ENCODE measurements at places on chromosomes 5 and 9. TPM values are rescaled to one million over a fixed set of nuclear protein-coding genes. Genes with fewer than 3 reads are reported as not detected.
A peak's percentile ranks its signal among the peaks of the same experiment; 100 is the strongest.

The MELK gene
- 4.9 TPM for total RNA-seq

DNA sequence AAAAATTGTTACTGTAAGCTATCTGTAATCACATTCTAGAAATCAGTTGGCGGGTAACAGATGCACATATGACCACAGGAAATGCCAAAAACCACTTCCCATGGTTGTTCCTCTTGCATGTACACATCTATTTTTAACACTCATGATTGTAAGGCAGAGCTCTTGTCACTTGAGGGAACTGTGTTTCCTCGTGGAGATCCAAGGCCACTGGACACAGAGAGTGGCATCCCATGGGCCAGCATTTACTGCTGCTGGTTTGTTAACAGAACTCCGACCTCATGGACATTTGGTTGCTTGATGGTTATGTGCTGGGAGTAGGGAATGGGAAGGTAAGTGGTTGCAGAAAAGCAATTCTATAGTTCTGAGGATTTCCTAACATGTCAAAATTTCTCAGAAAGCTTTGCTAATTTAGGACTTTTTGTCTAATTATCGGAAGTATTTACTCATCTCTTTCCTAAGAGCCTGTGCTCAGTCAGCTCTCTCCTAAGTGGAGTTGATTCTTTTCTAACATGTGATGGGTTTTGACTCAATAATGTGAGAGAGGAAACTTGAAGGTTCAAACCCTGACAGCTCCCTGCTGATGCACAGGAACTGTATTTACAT, 202.0 kb upstream of the NR3C1 start:
- H3K4me1 ChIP-seq, result no peaks in the 10 kb centered on the region
- no peak for DNase-seq
- H3K4me3 ChIP-seq, result no peak overlapping the region
- no peaks in the 10 kb centered on the region for H3K27me3 ChIP-seq
- peak overlapping the region; percentile 75 for H3K27ac ChIP-seq

GRCh38 chr5:56185768-56186311, 47.3 kb downstream of the ANKRD55 start:
- no peak overlapping the region for H3K4me3 ChIP-seq
- no peak for DNase-seq
- H3K4me1 ChIP-seq, result peaks cover 18% of the 10 kb centered on the region
- H3K36me3 ChIP-seq, result no peaks in the 10 kb centered on the region
- H3K27ac ChIP-seq, result no peak overlapping the region

- no peak overlapping the region for H3K27ac ChIP-seq
- no peaks in the 10 kb centered on the region for H3K4me1 ChIP-seq
- H3K4me3 ChIP-seq, result no peak overlapping the region
- peaks cover 12% of the 10 kb centered on the region for H3K36me3 ChIP-seq
These were observed 28.9 kb downstream of the MAN2A1 start for GRCh38 chr5:109718632-109719031.

DNA sequence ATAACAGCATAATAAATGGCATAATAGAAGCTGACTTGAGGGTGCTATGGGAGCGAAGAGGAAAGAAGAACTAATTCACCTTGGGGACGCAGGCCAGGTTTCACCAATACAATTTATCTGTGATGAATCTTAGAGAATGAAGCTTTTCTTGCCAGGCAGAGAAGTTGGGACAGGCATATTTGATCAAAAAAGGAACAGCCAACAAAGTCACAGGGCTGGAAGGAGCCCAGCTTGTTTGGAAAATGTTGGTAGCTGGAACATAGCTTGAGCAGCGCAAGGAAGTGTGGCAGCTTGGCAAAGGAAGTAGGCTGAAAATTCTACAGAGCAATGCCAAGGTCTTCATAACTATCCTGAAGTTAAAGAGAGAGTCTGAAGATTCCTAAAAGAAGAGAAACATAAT, 181.5 kb upstream of the OR13F1 start:
- no peaks in the 10 kb centered on the region for H3K27me3 ChIP-seq
- H3K27ac ChIP-seq, result no peak overlapping the region
- no peak overlapping the region for H3K4me3 ChIP-seq
- no peak for DNase-seq

GRCh38 chr5:9249231-9249630, 296.6 kb downstream of the SEMA5A start:
- no peaks in the 10 kb centered on the region for H3K4me1 ChIP-seq
- H3K36me3 ChIP-seq, result no peaks in the 10 kb centered on the region
- H3K4me3 ChIP-seq, result no peak overlapping the region
- no peaks in the 10 kb centered on the region for H3K27me3 ChIP-seq
- no peak overlapping the region for H3K27ac ChIP-seq
- no peak for DNase-seq

DNA sequence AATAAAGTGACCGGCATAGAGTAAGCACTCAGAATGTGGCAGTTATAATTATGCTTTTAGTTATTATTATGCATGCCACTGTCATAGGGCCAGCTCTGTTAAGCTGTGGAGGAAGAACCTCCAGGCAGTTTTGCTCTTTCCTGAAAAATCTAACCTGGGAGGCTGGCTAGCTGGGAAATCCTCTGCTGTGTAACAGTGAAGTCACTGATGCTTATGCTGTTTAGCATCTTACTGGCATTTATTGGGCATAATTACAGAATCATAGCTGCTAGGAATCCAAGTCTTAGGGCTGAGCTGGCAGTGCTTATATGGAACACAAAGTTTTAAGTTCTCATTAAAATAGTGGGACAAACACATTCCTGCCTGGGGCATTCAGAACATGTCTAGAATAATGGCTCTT, 5.5 kb upstream of the GSN start:
- DNase-seq, result no peak
- no peak overlapping the region for H3K27ac ChIP-seq
- H3K4me3 ChIP-seq, result no peak overlapping the region
- H3K36me3 ChIP-seq, result no peaks in the 10 kb centered on the region

- peak; percentile 65 for DNase-seq
- no peaks in the 10 kb centered on the region for H3K36me3 ChIP-seq
- peaks cover 8% of the 10 kb centered on the region for H3K27me3 ChIP-seq
- no peaks in the 10 kb centered on the region for H3K4me1 ChIP-seq
These were observed 158.6 kb upstream of the PPP1R26 start for GRCh38 chr9:135320943-135321342.

DNA sequence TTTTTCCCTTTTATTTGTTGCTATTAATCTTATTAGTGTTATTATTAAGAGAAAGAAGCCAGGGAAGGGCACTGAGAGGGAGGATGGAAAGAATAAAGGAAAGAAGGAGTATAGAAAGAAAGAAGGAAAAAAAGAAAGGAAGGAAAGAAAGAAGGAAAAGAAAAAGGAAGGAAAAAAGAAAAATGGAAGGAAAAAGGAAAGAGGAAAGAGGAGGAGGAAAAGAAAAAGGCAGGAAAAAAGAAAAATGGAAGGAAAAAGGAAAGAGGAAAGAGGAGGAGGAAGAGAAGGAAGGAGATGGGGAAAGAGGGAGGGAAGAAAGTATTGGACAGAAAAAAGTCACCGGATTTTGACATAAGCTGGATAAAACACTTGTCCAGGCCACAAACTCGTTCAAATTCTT, 47.8 kb downstream of the ANXA1 start:
- peaks cover 4% of the 10 kb centered on the region for H3K27me3 ChIP-seq
- no peaks in the 10 kb centered on the region for H3K36me3 ChIP-seq
- no peak for DNase-seq
- H3K4me1 ChIP-seq, result peaks cover 4% of the 10 kb centered on the region
- H3K4me3 ChIP-seq, result no peak overlapping the region

- H3K4me1 ChIP-seq, result peaks cover 19% of the 10 kb centered on the region
- H3K27me3 ChIP-seq, result peaks cover 26% of the 10 kb centered on the region
- H3K36me3 ChIP-seq, result no peaks in the 10 kb centered on the region
- H3K4me3 ChIP-seq, result no peak overlapping the region
- H3K27ac ChIP-seq, result no peak overlapping the region
- no peak for DNase-seq
These were observed 5.0 kb upstream of the GPRIN1 start for GRCh38 chr5:176614805-176615478.

DNA sequence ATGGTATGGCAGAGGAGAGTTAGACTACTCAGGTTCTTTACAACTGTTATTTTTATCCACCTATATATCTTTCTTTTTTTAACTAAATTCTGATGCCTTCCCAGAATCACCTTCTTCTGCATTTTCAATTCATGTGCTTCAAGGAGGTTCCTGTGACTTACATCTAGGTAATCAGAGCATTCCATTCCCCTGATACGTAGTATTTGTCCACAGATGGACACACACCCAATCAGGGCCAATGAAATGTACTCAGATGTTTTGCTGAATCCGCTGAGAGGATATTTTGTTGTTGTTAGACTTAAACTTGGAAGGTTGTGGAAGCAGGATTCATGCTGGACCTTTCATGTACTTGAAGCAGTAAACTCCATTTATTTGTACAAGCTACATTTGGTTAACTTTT, 159.4 kb upstream of the FER start:
- no peak overlapping the region for H3K4me3 ChIP-seq
- H3K27me3 ChIP-seq, result no peaks in the 10 kb centered on the region
- no peaks in the 10 kb centered on the region for H3K4me1 ChIP-seq

Data from left lung (tissue), 14 donors.